ENCODE measurements at places on chromosomes 11 and 22.
A peak's percentile ranks its signal among the peaks of the same experiment; 100 is the strongest.

DNA sequence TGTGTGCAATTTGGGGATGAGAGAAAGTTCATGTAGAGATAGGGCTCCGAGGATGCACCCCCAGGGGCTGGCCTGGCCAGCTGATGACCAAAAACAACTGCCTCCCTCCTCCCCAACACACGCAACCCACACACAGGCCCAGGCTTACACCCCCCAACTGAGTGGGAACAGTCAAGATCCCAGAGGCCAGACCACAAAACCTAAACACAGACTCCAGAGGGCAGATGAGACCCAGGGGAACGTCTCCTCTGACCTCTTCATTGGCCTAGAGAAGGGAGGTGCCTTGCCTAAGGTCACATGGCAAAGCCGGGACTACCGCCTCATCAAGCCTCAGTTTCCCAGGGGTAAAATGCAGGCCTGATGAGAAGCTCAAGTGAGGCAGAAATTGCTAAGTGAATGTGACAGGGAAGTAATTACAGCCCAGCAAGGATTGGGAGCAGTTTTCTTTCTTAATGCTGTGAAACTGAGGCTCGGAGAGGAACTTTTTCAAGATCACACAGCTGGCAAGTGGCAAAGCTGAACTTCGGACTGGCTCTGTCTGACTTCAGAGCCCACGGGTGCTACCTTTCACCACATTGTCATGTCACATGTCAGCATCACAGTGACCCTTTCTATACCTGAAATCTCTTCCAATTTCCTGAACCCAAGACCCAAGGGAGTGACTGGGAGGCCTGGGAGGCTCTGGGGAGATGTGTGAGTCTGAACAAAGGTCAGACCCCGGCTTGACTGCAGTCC lies 69.9 kb upstream of the WNT11 start:
- no peak for DNase-seq

- peak; percentile 33 for DNase-seq
Measured at GRCh38 chr22:43014316-43014868, 557 bp downstream of the PACSIN2 start.

GRCh38 chr11:5591613-5592012 lies 4.8 kb upstream of the TRIM6 start:
- no peak for DNase-seq

DNA sequence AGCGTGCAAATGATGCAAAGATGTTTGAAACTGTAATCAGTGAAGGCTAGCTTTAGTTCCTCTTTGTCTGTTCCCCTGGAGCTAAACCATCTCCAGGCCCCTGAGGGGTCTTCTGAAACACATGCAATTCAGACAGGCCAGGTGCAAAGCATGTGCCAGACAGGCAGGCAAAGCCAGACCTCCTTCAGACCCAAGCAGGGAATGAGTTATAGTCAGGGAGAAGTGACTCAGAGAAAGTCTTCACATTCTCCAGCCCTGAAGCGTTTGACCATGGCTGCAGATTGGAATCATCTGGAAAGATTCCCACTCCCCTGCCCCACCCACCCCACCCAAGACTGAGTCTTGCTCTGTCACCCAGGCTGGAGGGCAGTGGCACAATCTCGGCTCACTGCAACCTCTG lies 187.0 kb upstream of the ISX start:
- peak; percentile 42 for DNase-seq

- DNase-seq: no peak
Measured at GRCh38 chr11:2310073-2310785, 8.4 kb downstream of the TSPAN32 start.

- peak; percentile 50 for DNase-seq
Measured at GRCh38 chr22:21657360-21658032, 8.3 kb upstream of the PPIL2 start.

DNA sequence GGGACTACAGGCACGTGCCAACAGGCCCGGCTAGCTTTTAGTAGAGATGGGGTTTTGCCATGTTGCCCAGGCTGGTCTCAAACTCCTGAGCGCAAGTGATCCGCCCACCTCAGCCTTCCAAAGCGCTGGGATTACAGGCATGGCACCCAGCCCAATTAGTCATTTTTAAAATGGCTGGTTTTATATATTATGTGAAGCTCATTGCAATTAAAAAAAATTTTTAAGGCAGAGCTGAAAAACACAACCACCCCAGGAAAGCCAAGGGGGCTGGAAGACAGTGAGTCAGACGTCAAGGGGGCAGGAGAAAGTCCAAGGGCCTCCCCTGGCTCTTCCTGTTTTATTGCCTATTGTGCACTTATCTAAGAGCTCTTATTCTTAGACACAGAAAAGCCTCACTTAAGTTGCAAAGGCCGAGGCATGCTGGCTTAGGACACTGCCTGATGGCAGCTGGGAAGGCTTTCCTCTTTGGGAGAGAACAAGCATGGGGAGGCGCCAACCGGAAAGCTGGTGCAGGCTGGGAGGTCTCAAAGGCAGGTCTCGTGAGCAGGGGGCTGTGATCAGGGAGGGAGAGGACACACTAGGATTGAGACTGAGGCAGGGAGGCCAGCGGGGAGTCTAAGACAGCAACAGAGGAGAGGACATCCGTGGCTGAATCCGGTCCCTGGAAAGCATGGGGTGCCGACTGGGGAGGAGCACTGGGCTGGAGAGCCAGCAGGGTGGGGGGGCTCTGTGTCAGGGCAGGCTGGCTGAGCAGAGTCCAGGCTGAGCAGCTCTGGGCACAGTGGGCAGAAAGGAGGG lies 11.1 kb upstream of the OSM start:
- DNase-seq: peak; percentile 60

GRCh38 chr11:67312187-67313021 lies 9.1 kb downstream of the SSH3 start:
- DNase-seq: no peak

GRCh38 chr11:90288212-90288821 lies 65.5 kb upstream of the CHORDC1 start:
- DNase-seq: peak; percentile 8

- no peak for DNase-seq
Measured at GRCh38 chr22:22480940-22481339, 27.6 kb downstream of the ZNF280B start.

GRCh38 chr11:75993126-75993525 lies 178.1 kb downstream of the UVRAG start:
- DNase-seq: no peak

GRCh38 chr11:24196733-24197132 lies 300.1 kb upstream of the LUZP2 start:
- DNase-seq: no peak

GRCh38 chr11:61533401-61533800 lies 24.9 kb downstream of the LRRC10B start:
- no peak for DNase-seq

DNA sequence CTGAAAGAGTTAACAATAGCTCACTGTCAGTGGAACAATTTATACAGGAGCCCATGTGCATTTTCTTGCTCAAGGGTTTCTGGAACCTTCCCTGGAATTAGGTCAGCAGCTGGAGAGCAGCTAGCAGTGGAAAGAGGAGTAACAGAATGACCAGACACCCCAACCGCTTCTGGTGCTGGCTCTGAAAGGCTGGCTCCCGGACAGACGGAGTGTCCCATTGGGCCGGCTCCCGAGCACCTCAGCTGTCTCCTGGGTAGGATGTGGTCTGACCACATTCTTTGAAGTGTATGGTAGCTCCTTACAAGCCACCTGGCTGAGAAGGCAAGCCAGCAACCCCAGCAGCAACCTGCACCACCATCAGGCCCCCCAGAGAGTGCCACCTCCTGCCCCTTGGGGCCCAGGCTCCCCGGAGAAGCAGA lies 44.7 kb downstream of the ABTB2 start:
- no peak for DNase-seq

- peak; percentile 88 for DNase-seq
Measured at GRCh38 chr22:38788021-38788816, 5.7 kb downstream of the DNAL4 start.

DNA sequence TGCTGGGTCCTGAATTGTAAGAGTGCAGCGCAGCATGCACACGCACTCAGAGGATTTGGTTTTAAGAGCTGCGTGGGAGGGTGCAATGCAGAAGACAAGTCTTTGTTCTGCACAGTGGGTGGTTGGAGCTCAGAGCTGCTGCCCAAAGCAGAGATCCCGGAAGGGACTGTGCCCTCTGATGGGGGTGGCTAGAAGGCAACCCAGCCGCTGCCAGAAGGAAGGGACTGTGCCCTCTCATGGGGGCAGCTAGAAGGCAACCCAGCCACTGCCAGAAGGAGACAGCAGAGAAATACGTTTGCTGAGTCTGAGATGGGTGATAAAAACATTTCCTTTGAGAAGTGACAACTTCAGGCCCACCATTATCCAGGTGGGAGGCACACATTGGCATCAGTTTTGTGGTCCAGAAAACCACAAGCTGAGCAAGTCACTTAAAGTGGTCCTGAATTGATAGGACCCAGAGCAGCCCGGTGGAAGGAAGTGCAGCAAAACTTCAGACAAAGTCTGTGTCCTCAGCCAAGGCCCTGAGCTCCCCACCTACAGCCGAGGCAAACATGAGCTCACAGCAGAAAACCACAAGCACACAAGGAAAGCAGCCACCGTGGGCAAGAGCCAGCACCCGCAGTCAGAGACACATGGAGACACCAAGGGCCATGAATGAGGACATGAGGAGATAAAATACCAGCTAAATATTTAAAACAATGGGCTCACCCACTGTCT lies 4.3 kb downstream of the KRTAP5-6 start:
- DNase-seq: no peak

GRCh38 chr11:128463979-128464378 lies 123.4 kb downstream of the ETS1 start:
- DNase-seq: peak; percentile 40

GRCh38 chr22:36383110-36383581 lies 4.6 kb downstream of the MYH9 start:
- no peak for DNase-seq

GRCh38 chr11:93221539-93221938 lies 23.7 kb upstream of the SLC36A4 start:
- no peak for DNase-seq

GRCh38 chr11:65576867-65577755 lies 1.3 kb downstream of the EHBP1L1 start:
- peak; percentile 67 for DNase-seq

DNA sequence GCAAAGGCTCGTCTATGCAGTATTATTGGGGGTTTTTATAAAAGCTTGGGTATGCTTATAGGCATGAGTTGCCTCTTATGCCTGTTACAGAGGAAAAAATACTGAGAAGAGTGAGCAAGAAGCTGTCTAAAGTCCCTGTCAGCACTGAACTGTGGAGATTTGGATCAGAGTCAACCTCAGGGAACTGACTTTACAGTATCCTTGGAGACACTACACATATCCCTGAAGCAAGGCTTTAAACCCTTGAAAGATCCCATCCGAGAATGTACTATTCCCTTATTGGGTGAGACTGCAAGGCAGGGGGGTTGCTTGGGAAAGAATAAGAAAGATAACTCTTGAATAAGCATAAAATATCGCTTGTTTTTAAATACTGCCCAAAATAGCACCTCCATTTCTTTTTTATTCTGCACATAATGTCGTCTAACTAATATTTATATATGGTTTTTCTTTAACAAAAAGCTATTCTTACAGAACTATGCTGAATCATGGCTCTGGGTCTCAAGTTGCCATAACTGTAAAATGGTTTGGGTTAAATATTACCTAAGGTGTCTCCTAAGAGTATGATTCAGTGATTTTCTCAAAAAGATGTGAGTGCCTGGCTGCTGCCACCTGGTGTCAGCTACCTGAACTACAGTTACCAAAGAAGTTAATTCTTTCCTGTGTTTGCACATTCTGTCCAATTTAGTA lies 1062.8 kb downstream of the DLG2 start:
- DNase-seq: peak; percentile 33

DNA sequence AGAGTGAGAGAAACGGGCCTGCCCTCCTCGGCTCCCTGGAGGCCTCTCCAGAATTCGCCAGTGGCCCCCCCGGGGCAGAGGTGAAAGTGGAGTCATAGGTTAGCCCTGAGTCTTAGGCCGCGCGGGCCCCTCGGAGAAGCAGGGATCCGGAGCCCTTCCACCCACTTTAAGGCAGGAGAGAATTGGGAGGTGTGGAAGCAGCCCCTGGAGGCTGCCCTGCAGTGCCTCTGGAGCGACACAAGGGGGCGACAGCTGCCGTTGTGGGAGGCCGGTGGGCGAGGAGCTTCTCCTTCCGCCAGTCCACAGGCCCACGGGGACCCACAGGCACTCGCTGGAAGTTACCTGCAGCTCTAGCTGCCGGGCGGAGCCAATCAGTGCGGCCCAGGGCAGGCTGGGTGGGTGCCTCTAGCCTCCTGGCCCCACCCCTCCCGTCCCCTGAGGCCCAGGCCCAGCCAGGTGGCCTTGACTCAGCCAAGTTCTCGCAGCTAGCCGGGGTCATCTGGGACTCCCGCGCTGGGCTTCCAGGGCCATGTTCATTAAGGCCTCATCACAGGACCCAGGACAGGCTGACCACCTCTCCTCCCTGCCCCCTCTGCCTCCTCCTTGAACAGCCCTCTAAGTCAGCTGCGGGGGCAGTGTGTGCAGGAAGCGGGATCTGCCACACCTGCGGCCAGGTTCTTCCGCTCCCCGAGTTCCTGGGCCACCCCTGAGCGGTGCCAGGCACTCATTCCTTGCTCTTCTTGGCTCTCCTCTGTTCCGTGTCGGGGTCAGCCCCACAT lies 5.0 kb downstream of the DGKZ start:
- peak; percentile 38 for DNase-seq

All from fibroblast of skin of scalp (primary cell).